NCI-H1105 treated with DMSO at 0.1 percent for 48 hours (cell line): ENCODE measurements at places on chromosomes 12 and 14.

- DNase-seq, result peak; percentile 4
These were observed 973.3 kb upstream of the TMEM132C start for GRCh38 chr12:127293507-127294310.

DNA sequence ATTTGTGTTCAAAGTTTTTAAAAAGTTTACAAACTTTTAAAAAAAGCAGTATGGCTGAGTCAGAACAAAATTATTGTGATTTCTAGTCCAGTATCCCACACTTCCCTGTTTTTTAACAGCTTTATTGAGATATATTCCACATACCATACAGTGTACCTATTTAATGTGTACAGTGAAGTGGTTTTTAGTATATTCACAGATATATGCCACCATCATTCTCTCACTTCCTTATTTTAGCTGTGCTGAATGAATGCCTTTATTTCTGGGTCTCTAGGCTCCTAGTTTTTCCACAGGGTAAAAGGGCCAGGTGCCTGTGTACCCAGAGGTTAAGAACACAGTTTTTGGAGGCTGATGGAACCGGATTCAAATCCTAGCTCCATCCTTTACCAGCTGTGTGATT is 58.9 kb upstream of the SRSF5 start:
- DNase-seq, result no peak

- DNase-seq, result no peak
These were observed 18.0 kb downstream of the TMEM63C start for GRCh38 chr14:77199590-77199989.

- DNase-seq, result no peak
These were observed 88.9 kb downstream of the PTGER2 start for GRCh38 chr14:52402812-52403526.

DNA sequence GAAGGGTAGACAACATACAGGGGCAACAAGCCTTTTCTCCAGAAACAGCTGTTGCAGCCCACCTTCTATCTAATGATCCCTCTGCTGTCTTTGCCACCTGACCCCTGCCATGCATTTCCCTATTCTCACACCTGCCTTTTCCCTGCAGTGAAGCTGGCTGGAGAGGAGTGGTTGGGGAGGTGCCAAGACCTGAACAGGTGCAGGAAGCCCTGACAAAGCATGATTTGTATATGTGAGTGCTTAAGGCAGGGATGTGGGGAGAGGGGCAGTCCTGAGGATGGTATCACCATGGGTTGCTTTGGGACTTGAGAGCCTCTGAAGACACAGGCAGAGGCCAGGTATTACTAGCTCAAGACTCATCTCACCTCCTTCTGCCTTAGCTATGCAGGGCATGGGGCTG is 2.9 kb upstream of the PFDN5 start:
- peak; percentile 77 for DNase-seq

- DNase-seq, result peak; percentile 94
These were observed 558.8 kb upstream of the FBXO33 start for GRCh38 chr14:39991041-39991440.
